ENCODE measurements at places on chromosomes 5 and 9.

DNA sequence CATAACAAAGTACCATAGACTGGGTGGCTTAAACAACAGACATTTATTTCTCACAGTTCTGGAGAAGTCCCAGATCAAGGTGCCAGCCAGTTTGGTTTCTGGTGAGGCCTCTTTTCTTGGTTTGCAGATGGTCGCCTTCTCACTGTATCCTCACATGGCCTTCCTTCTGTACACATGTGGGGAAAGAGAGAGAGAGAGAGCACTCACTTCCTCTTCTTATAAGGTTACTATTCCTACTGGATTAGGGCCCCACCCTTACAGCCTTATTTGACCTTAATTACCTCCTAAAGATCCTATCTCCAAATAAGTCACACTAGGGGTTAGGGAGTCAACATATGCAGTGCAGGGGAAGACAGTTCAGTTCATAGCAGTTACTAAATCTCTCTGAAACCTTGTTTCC, 205.6 kb upstream of the GDNF start:
- no peak for DNase-seq

- DNase-seq: no peak
These were observed 159.3 kb upstream of the TARS1 start for GRCh38 chr5:33281431-33281843.

DNA sequence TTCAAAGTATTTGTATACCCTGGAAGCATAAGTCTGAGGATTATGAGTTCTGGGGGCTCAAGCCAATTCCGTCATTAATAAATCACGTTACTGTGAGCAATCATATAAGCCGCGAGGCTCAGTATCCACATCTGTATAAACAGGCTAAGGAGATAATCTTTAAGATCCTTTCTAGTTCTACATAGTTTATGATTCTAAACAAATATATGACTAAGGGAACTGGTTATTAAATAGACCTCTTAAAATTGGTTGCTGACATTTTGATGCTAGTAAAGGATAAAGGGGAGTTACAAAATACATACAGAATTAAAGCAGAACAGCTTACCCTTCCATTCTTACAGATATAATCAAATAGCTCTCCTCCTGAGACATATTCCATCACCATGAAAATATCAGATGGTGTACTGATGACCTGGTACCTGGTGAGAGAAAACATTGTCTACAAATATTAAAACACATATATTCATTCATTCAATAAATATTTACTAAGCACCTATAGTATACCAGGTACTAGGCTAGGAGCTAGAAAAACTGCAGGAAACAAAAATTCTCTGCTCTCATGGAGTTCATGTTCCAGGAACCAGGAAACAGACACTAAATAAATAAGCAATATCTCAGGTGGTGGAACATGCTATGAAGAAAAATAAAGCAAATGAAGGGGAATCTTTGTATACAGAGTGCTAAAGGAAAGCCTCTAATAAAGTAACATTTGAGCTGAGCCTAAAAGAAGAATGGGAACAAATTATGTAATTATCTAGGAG, 19.5 kb upstream of the TTC33 start:
- DNase-seq: no peak

DNA sequence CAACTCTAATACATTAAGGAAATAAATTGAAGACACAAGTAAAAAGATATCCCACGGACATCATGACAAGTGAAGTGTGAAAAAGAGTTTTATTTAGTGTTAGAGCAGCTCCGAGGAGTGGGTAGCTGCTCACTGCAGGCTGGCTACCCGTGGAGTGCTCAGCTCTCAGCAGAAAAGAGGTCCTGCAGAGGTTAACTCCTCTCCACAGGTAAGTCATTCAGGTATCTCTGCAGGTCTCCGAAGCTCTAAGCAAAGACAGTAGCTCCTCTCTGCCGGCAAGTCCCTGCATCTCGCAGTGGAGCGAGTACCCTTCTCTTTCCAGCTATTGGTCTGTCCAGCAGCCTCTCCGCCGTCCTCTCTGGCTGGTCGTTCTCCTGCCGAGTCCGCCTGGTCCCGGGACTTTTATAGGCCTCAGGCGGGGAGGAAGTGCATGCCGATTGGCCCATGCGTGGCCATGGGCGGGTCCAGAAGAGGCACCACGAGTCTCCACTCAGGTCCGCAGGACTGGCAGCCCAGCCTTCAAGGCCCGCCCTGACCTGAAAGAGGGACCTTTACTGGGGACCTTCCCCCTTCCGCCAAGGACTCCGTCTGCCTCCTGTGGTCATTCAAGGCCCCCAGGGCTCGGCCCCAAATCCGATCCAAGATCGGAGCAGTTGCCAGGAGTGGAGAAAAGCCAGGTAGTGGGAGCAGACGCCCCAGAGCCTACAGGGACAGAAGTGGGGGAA, 29.9 kb downstream of the BTNL9 start:
- no peak for DNase-seq

DNA sequence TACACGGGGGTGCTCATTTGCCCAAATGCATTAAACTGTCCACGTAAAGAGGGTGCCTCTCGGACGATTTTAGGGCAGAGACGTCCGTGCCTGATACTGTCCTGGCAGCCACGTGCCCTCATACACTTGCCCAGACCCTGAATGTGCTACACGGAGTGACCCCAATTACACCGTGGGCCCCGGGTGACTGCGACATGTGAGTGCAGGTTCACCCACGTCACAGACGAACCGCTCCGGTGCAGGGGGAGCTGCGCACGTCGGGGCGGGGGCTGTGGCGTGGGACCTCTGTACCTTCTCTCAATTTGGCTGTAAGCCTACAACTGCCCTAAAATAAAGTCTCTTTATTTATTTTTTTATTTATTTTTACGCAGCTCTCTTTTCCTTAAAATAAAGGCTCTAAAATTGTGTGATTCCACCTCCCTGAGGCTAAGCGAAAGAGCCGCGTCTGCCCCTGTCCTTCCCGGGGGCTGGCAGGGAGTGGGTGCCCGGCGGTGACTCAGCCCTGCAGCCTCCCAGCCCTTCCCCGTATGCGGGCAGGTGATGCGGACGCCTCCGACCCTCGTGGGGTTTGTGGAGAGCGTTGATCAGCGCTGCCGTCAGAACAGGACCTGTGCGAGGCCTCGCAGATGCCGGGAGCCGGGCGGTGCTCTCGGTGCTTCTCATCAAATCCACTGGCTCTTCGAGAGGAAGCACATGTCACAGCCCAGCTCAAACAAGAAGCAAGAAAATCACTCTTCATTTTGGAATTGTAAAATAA, 9.2 kb upstream of the EGFL7 start:
- DNase-seq: no peak

DNA sequence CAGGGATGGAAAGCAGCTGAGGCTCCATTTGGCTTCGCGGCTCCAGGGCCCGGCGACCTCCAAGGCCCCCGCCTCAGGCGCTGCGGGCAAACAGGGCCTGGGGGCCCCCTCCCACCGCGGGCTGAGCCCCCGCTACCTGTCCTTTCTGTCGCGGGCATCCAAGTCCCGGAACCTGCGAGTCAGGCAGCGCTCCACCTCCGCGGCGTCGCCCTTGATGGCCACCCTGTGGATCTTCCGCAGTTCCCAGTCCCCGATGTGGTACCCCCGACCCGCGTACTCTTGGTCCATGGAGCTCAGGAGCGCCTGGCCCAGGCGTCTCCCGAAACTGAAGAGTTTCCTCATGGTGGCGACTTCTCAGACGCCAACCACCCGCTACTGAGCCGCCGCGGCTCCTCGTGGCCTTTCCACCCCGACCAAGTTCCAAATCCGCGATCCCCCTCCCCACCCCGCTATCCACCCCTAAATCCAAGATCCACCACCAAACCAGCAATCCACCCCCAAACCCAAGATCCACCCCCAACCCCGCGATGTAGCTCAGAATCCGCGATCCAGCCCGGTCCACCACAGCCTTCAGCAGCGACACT, 86.5 kb upstream of the CCDC180 start:
- peak; percentile 86 for DNase-seq

GRCh38 chr9:127523312-127523851, 72.1 kb downstream of the LRSAM1 start:
- no peak for DNase-seq

DNA sequence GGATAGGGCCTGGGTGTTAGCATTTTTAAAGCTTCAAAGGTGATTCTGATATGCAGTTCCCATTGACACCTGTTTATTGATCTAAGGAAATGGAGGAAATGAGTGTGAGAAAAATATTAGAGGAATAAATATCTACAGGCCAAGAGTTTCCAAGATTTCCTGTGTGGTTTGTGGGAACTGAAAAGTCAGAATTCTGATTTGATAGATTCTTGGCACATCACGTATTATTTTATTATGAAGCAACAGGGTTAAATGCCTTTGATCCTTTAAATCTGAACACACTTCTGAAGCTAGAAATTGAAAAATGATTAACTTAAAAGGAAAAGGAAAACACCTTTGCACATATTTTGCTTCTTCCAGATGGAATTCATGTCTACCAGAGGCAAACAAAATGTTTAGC, 113.7 kb downstream of the CD180 start:
- no peak for DNase-seq

- no peak for DNase-seq
These were observed 6.2 kb upstream of the ARHGEF37 start for GRCh38 chr5:149575131-149575530.

DNA sequence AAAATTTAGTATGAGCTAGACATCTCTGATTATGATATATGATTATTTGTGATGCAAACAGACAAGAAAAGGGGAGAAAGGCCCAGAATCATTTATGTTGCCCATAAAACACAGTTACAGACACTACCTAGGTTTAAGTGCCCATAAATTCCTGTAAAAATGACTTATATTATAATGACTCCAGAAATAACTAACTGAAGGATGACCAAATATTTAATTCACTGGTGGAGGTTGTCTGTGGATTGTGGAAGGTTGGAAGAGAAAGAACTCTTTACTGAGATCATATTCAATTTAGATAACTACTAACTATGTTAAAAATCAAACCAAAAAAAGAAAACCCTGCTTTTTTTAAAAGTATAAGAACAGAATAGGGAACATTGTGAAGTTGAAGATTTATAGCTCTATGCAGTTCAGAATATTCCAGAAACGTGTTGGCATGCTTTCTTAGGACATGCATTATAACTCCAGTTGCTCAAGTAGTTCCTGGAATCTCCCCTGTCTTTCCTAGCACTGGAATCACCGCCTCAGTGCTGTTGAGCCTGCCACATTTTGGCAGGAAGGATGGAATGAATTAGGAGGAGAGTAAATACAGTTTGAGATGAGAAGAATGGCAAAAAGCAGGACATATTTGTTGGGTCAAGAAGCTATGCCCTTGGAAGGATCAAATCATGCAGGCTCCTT, 72.0 kb upstream of the PAPPA start:
- no peak for DNase-seq

GRCh38 chr5:14413331-14413750, 168.3 kb upstream of the OTULINL start:
- no peak for DNase-seq

DNA sequence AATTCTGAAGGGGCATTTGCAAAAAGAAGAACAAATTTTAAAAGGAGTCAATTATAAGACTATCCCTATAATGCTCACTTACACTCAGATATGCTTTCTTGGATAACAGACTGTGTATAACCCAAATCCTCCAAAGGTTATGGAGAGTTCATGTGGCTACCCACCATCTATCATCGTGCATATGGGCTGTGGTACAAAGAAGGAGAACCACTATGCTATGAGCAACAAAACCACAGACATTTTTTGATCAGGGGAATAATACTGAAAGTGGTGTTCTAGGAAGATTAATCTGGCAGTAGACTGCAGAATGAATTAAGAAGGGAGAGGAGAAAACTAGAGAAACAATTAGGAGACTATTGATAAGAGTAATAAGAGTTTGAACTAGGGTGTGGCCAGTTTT, 16.8 kb downstream of the NR3C1 start:
- DNase-seq: no peak

DNA sequence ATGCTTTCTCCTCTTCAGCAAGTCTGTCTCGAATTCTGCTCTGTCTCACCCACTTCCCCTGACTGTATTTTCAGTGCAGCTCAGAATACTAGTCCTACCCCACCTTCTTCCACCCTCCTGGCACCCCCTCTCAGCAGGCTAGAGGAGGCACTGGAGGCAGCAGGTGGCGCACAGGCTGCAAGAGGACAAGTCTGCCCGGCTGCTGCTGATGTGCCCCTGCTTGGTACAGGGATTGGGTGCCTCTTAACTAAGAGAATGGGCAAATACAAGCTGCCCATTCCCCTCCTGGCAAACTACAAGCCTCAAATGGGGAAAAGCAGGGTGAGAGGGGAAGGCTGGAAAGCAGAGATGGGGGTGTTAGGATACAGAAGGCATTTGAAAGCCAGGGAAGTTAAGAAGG, 5.1 kb downstream of the TLN1 start:
- peak; percentile 92 for DNase-seq

DNA sequence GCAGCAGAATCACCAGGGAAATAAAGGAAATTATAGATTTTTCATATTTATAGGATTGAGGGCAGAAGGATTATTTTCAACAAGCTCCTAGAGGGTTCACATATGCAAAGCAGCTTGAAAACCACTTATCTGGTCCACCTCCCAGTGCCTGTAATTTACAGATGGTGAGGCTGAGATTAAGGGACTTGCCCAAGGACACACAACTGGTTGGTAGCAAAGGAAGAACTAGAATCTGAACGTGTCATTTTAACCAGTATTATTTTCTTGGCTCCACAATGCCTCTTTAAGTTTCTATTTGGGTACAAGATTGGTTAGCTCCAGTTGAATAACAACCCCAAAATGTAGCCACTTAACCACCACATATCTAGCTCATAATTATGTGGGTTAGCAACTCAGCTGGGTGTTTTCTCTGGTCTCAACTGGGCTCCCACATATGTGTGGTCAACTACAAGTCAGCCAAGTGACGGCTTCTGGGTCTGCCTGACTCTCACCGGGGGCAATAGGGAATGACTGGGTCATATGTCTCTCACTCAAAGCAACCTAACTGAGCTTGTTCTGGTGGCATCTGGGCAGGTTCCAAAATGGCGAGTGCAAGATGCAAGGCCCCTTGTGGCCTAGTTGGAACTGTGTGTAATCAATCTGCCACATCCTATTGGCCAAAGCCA, 127.7 kb downstream of the ZDHHC21 start:
- no peak for DNase-seq

- peak; percentile 39 for DNase-seq
These were observed 120.5 kb downstream of the PAX5 start for GRCh38 chr9:36913393-36914211.
